ENCODE measurements at places on chromosomes 2 and 18.

GRCh38 chr18:73944715-73945114 lies 202.9 kb downstream of the FBXO15 start:
- no peak for DNase-seq

DNA sequence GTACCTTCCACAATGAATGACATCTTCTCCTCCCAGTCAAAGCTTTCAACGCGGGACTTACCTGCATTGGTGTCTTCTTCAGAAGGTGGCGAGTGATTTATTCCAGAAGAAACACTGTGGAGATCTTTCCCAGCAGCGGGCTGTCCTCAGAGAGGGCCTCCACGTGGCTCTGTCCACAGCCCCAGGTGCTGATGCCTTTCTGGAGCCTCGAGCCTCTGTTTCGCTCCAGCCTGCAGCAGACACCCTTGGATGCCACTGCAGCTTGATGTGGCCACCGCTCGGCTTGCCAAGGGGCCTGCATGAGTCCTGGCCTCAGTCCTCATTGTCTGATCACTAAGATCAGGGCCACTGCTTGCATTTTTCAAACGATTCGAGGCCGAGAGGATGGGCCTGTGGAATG lies 46.6 kb upstream of the GALR1 start:
- DNase-seq, result no peak

- no peak for DNase-seq
Observed at GRCh38 chr2:38430597-38431207, 53.6 kb upstream of the ATL2 start.

GRCh38 chr18:10160251-10160650 lies 246.4 kb downstream of the VAPA start:
- DNase-seq, result no peak

All from MV-4-11 (cell line).